ENCODE measurements at places on chromosomes 4 and X.

DNA sequence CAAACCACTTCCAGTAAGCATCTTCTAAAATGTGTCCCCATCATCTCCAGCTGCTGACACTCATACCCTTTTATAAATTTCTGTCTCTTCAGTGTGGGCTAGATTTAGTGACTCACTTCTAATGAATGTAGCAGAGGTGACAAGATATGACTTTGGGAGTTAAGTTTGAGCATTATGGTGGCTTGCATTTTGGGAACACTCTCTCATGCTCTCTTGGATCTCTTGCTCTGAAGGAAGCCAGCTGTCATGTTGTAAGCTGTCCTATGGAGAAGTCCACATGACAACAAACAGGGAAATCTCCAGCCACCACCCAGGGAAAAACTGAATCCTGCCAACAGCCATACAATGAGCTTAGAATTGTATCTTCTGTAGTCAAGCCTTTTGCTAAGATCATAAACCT, 691.3 kb upstream of the PCDH7 start:
- DNase-seq: no peak

- DNase-seq: no peak
Measured at GRCh38 chr4:142725886-142726285, 120.2 kb downstream of the INPP4B start.

GRCh38 chrX:24566240-24566639, 80.9 kb downstream of the PCYT1B start:
- DNase-seq: no peak

DNA sequence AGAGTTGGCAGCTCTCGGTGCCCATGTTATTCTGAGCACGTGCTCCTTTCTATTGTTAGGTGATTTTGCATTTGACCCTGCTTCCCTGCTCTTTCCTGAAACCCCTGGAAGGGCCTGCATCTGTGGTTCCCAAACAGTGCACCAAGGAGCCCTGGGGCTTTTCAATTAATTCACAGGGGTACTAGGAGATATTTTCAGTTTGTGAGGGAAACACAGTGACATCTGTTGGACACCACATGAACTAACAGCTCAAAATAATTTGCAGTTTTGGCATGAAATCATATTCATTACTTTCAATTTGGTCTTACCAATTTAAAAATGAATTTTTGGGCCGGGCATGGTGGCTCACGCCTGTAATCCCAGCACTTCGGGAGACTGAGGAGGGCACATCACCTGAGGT, 156.6 kb downstream of the GATB start:
- peak; percentile 18 for DNase-seq

GRCh38 chrX:46912098-46912602, at the start of gene JADE3:
TSS of gene JADE3 (plus strand) at chrX:46912421. CDS start at chrX:46984895, 72,474 bp downstream.
- DNase-seq: peak; percentile 81
